ENCODE measurements at places on chromosomes 5 and 9.

GRCh38 chr5:126847826-126848251 lies 70.9 kb downstream of the LMNB1 start:
- no peak for DNase-seq

GRCh38 chr9:114733816-114734215 lies 51.8 kb upstream of the TEX48 start:
- DNase-seq, result no peak

DNA sequence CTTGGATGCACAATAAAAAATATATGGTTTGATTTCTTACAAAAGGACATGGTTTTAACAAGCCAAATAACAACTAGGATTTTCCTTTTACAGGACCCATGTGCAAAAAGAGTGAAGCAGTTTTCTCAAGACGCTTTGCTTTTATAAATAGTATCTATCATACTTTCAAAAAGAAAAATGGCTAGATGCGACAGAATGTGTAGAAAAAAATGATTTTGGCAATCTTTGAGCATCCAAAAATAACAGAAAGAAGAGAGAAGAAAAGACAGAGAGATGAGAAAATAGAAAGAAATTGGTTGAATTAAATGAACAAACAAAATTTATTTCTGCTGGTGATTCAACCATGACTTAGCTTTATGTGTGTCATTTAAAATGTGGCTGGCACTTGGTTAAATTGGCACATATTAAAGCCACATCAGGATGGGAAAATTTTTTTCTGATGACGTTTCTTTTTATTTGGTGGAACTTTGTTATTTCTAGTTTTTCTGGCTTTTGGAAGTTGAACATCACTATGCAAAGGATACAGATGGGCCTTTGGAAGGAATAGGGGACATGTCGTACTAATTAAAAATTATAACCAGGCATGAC lies 35.6 kb upstream of the NREP start:
- DNase-seq, result no peak

DNA sequence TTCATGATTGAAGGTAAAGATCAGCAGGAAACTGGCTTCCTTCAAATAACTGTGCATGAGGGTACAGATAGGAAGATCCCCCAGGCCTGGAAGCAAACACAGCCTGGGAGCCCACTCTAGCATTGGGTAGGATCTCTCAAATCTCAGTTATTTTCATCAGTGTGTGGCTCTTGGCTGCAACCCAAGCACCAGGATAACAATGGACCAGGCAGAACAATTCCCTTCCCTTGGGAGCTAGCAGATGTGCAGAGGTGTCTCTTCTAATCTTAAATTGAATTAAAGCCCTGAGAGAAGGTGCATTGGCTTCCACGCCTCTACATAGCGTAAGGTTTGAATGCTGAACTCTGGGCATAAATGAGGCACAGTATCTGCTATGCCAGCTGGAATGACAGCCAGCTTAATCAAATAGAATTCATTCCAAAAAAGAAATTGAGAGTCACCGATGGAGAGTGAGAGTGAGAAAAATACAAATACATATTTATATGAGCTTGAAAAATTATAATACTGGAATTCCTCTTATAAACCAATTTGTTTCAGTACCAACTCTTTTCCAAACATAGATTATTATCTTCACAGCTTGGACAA lies 957.3 kb downstream of the CDH12 start:
- no peak for DNase-seq

GRCh38 chr9:37668116-37668601 lies 17.4 kb downstream of the FRMPD1 start:
- DNase-seq, result no peak

DNA sequence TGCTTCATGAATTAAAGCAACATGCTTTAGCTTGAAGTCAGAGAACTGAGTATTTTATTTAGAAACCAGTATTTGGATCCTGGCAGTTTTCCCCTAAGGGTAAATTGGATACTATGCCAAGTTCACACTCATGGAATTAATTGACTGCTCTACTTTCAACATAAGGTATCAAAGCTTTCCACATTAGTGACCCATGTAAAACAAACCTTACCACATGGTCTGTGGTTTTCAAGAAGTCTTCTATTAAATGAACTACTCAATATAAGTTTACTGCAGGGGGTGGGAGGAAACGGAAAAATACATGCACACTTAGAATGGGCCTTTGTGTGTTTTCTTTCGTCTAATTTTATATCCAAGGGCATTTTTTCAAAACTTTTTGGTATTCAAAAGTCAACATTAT lies 232.0 kb upstream of the FBXL7 start:
- DNase-seq, result no peak

DNA sequence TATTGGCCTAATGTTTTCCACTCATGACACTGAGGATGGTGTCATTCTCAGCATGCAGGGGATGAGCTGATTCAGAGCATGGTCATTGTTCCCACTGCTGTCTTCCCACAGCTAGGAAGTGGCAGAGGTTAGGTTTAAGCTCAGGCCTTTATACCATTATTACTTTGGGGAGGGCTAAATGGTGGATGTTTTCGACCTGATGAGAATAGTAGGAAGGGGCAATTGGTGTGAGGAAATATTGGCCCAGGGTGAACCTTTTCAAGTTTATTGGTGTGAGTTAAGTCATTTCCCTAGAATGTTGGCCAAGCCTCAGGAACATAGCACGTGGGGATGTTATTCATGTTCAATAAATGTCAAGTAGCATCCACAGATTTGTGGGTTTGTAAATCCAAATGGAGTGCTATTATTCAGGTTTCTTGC lies 59.6 kb downstream of the ARHGAP26 start:
- no peak for DNase-seq

GRCh38 chr5:58844395-58844794 lies 261.5 kb downstream of the RAB3C start:
- DNase-seq, result no peak
